Stimulated activated naive CD4-positive, alpha-beta T cell treated with Interleukin-2 at 50 U/mL for 16 hours (primary cell): ENCODE measurements at places on chromosomes 3 and 15.

DNA sequence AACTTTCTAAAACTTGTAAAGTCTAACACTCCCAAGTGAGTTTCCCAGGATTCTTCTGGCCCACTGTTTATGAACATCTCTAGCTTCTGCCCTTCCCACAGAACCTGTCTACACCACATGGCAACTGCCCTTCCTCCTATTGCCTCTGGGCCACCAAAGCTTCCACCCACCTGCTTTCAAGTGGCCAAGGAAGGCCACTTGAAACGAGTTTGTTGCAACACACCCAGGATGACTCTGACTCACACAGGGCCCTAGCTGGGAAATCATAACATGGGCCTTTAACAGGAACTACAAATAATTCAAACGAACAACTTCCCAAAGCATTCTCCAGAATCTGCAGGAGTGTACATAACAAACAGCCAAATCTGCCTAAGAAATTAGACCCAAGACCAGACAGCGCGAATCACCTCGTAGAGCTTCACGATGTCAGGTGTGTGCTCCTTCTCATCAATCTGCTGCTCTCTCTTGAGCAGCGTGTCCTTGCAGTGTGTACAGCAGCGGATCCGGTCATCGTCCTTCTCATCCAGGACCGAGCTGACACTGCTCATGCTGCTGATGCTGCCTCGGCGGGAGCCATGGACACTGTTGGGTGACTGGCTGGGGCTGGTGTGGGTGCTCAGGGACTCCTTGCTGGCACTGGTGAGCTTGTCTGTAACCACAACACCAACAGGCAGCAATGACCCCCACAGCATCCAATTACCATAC lies 16.8 kb downstream of the RBSN start:
- DNase-seq = no peak

DNA sequence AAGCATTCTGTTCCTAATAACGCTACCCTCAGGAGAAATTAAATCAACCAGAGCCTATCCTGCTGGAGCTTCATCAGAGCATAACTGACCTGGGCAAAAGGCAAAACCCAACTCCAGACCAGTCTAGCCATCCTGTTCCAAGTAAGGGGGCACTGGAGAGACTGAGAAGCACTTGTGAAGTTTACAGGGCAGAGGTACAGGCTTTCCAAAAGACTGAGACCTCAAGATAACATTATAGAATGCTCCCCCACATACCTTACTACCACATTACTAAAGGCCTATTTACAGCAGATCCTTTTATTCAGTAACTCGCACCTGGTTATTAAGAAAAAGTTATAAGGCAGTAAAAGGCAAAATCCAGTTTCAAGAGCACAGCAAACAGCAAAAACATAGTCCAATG lies 35.5 kb downstream of the RFX7 start:
- no peak for DNase-seq

DNA sequence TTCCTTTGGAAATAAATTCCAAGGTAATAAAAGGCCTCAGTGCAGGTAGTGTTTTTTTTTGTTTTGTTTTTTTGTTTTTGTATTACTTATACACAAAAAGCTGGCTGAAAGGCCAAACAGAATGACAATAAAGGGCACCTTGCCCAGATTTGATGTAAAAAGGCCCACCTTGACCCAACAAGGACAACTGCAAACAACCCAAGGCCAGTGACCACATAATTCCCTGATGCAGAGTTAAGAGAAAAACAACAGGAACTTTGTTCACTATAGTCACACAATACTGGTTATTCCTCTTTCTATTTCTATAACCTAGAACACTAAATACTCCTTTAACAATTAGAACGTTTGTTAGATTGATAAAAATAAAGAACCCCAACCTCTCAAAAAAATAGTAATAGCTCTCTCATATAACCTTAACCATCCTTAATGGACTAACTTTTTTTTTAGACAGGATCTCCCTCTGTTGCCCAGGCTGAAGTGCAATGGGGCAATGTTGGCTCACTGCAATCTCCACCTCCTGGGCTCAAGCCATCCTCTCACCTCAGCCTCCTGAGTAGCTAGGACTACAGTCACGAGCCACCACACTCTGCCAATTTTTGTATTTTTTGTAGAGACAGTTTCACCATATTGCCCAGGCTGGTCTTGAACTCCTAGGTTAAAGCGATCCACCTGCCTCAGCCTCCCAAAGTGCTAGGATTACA lies 113.3 kb downstream of the MAGI1 start:
- DNase-seq = no peak

GRCh38 chr15:66085128-66085527 lies 168.4 kb downstream of the MEGF11 start:
- DNase-seq = no peak
